Chondrocyte (in vitro differentiated cells): ENCODE measurements at places on chromosomes 16 and 17. TPM values are rescaled to one million over a fixed set of nuclear protein-coding genes. Genes with fewer than 3 reads are reported as not detected.

DNA sequence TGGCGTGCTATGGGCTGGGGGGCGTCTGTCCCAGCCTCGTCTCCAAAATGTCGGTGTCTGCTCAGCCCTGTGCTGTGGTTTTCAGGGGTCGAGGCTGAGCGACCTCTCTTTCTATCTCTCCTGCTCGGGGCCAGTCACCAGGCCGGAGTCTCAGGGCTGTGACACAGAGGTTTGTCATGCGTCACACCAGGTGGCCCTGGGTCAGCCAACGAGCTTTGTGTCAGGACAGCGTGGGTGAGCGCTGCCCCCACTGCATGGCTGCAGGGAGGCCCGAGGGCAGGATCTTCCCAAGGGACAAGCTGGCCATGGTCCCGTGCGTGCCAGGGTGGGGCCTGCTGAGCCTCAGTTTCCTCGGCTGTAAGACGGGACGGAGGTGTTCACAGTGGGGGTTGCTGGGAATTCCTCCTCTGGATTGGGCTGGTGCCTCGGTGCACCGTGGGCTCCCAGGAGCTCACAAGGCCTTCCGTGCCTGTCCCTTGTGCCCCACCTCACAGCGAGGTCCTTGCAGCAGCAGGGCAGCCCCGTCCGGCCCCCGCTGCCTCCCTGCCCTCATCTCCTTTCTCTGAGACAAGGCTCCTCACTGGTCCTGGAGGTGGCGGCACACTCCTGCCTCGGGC is 50.5 kb downstream of the CBFA2T3 start:
- DNase-seq: no peak

Gene CNGB1
- not detected in 3 replicates for total RNA-seq

Gene PYY
- total RNA-seq: not detected in 3 replicates

- no peak for DNase-seq
Observed at GRCh38 chr16:1553946-1554825, 20.7 kb downstream of the TMEM204 start.

Gene YBX2
- 0.56 to 0.57 TPM in 2 of 3 replicates, not detected in the other for total RNA-seq

DNA sequence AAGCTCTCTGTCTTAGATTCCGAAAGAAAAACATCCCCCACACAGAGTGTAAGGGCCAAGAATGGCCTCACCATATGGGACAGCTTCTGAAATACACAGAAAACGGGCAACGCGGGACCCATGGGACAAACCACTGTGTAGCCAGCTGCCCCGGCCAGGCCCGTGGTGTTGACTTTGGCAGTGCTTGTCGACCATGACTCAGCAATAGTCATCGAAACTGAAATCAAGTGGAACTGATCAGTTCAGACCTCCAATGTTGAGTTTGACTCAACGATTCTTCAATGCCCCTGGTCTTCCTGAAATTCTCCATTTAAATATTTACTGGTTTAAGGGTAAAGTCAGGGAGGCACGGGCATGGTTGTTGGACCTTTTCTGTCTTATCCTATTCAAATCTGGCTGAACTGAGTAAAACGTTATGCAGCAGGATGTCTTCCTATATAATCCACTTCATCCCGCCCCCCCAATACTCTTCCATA is 27.5 kb downstream of the ZFHX3 start:
- no peak for DNase-seq

Gene SLC9A5
- total RNA-seq: 3.0 to 5.6 TPM (median 3.4 TPM) in 3 replicates

- DNase-seq: no peak
Observed at GRCh38 chr17:1260086-1260769, 10.0 kb upstream of the BHLHA9 start.

DNA sequence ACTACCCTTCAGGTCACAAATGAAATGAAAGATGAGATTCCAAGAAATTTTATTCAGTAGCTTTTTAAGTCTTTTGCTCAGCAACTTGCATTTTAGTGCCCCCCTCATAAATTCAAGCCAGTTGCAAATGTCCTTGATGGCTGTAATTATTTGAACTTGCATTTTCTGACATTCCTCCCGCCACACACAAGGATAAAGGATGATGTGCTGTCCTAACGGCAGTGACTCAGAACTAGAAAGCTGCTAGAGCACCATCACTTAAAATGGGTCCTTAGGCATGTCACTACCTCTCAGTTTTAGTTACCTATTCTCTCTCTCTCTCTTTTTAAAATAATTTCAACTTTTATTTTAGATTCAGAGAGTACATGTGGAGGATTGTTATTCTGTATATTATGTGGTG is 306.7 kb downstream of the CNTNAP4 start:
- no peak for DNase-seq

Gene MBTD1
- 10.0 to 12.8 TPM (median 10.9 TPM) in 3 replicates for total RNA-seq
